Muscle of leg (tissue), 16 donors: ENCODE measurements at places on chromosomes 13 and 19. TPM values are rescaled to one million over a fixed set of nuclear protein-coding genes. Genes with fewer than 3 reads are reported as not detected.

The TBXA2R gene
- 0.53 TPM for total RNA-seq

The ATP8B3 gene
- 0.35 TPM for total RNA-seq

The KLK3 gene
- not detected for total RNA-seq

The ZNF730 gene
- 3.5 TPM for total RNA-seq

The FFAR2 gene
- total RNA-seq: 0.22 TPM

The OR4F17 gene
- total RNA-seq: not detected

The CRB3 gene
- not detected for total RNA-seq

The SCN1B gene
- 3.2 TPM for total RNA-seq

The PRR20B gene
- total RNA-seq: not detected

The SMIM44 gene
- not detected for total RNA-seq

The LRRC4B gene
- 5.7 TPM for total RNA-seq

The SLAIN1 gene
- 7.5 TPM for total RNA-seq
